ENCODE measurements at places on chromosomes 7 and 10. TPM values are rescaled to one million over a fixed set of nuclear protein-coding genes. Genes with fewer than 3 reads are reported as not detected.

Gene TUBAL3
- total RNA-seq, result not detected

Gene IFIT1
- total RNA-seq, result 3.4 TPM

Gene LIPK
- not detected for total RNA-seq

Gene CACNB2
- total RNA-seq, result 35.1 TPM

Gene BHLHA15
- 10.3 TPM for total RNA-seq

Gene ANKRD7
- 4.4 TPM for total RNA-seq

Gene FAM237B
- not detected for total RNA-seq

Gene PPP1R9A
- 109 TPM for total RNA-seq

Gene PNLIPRP3
- total RNA-seq, result not detected

Gene FANK1
- 2.2 TPM for total RNA-seq

Gene MOGAT3
- not detected for total RNA-seq

Gene SPDYE8
- not detected for total RNA-seq

Gene ADAM12
- total RNA-seq, result 3.4 TPM

Gene SSC4D
- 0.63 TPM for total RNA-seq

Gene CTAGE4
- total RNA-seq, result 1.6 TPM

Gene ZNF212
- 5.9 TPM for total RNA-seq

Gene SPDYE2
- total RNA-seq, result not detected

Gene CDCA7L
- 58.2 TPM for total RNA-seq
